Hair follicle dermal papilla cell (primary cell): ENCODE measurements at places on chromosomes 2 and 18. TPM values are rescaled to one million over a fixed set of nuclear protein-coding genes. Genes with fewer than 3 reads are reported as not detected.

The COL4A3 gene
- total RNA-seq = 0.12 TPM in 1 of 2 replicates, not detected in the other

The ARL4C gene
- 105 and 124 TPM in 2 replicates for total RNA-seq

The MOGAT1 gene
- total RNA-seq = not detected in 2 replicates

The SUPT7L gene
- 28.5 and 43.3 TPM in 2 replicates for total RNA-seq

The PMAIP1 gene
- 7.5 and 9.5 TPM in 2 replicates for total RNA-seq

The PLA2R1 gene
- 30.8 and 37.5 TPM in 2 replicates for total RNA-seq

The STK17B gene
- total RNA-seq = 48.2 and 53.8 TPM in 2 replicates

The LYPD6B gene
- total RNA-seq = 11.4 and 18.6 TPM in 2 replicates

The NDC80 gene
- 2.3 and 2.9 TPM in 2 replicates for total RNA-seq

The FRZB gene
- 0.32 and 0.73 TPM in 2 replicates for total RNA-seq

The THSD7B gene
- under 0.01 TPM in 1 of 2 replicates, not detected in the other for total RNA-seq
